ENCODE measurements at places on chromosomes 16 and 17.

DNA sequence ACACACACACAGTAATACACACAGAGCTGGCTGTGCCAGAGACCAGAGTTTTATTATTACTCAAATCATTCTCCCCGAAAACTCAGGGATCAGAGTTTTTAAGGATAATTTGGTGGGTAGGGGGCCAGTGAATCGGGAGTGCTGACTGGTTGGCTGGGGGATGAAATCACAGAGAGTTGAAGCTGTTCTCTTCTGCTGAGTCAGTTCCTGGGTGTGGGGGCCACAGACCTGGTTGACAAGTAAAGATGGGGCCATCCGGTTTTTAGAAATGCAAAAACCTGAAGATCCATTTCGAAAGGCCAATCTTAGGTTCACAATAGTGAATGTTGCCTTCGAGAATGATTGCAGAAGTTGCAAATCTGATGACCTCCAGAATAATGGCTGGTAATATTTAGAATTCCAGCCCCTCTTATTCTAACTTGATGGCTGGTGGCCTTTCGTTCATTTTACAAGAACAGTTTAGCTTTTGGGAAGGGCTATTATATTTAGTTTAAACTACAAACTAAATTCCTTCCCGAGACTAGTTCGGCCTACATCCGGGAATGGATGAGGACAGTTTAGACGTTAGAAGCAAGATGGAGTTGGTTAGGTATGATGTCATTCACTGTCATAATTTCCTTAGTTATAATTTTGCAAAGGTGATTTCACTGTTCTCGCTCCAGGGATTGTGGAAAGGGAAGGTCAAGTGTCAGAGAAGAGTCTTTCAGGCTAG lies 123.2 kb downstream of the KCNJ18 start:
- DNase-seq = no peak

DNA sequence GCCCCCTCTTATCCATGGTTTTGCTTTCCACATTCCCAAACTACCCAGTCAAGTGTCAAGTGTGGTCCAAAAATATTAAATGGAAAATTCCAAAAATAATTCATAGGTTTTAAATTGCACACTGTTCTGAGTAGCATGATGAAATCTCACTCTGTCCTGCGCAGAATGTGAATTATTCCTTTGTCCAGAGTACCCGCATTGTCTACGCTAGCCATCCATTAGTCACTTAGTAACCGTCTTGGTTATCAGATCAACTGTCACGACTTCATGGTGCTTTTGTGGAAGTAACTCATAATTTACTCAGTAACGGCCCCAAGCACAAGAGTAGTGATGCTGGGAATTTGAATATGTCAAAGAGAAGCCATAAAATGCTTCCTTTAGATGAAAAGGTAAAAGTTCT lies 94.9 kb downstream of the SLC39A11 start:
- DNase-seq = no peak

DNA sequence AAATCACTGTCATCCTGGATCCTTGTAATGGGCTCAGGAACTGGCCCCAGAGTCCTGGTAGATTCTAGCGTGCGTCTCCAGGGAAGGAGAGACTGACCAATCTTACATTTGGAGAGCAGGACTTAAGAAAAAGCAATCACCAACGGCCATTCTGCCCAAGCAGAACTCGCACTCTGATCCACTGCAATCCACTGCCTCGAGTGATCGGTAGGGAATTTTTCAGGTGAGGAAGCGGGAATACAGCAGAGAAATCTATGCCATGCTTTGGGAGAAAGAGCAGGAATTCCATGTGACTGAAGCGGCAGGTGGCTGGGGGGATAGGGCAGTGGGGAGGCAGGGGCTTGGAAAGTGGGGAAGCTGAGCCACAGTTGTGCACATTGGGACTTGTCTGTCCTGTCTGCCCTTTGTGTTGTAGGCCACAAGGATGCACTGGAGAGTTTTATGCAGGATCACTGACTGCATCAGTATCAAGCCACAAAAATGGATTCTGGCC lies 143.9 kb upstream of the HS3ST2 start:
- DNase-seq = no peak

DNA sequence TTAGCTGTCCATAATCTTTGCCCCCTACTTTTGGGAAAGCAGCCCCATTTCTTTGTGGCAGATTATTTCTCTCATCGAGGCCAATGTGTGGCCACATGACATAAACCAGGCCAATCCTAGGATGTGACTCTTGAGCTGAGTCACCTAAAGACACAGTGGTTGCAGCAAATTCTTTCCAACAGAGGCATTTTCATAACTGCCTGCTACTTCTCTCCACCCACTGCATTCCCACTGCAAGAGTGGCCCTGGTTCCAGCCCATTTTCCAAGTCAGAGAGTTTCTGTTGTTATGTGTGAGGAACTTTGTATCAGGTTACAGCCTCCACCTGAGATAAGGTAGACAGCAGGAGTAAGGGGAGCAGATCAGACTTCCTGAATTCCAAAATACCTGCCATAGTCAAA lies 195.2 kb downstream of the RGS9 start:
- no peak for DNase-seq
